ENCODE measurements at places on chromosomes 5 and 9. TPM values are rescaled to one million over a fixed set of nuclear protein-coding genes. Genes with fewer than 3 reads are reported as not detected.

DNA sequence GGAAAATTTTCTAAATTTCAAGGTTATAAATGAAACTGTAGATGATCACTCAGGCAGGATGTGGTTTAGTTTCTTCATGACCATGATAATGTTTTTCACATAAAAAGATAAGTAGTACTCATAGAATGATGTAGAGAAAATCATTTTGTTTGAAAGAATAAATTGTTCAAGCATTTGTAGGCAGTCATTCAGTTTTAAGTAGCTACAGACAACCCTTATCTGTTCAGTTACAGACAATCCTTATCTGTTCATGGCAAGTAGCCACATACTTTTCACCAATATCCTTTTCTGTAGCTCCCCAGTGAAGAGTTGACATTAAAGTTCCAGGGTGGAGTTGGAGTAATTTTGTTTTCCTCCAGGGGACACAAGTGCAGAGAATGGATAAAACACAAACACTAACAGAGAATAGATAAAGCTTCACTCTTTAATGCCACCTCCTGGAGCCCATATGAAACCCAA is 278.1 kb upstream of the TNC start:
- no peak for DNase-seq

DNA sequence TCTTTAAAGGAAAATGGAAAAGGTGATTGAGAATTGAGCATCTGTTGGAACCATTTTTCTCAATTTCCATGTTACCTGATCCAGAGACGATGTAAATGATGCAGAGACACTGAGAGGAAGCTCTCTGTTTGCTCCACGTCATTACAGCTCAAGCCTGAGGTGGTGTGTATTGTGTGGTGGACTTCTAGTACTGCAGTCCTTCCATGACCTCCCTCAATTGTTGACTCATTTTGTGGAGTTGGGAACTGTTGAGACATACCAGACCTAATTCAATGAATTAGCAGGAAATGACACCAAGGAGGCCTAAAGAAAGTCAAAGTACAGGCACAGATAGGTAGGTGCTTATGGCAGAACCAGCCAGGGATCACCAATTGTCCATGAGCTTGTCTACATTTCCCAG is 15.6 kb upstream of the LVRN start:
- no peak for DNase-seq

GRCh38 chr9:96719921-96720320 is 58.0 kb downstream of the ZNF510 start:
- DNase-seq = no peak

GRCh38 chr5:137220523-137220927 is 278.6 kb downstream of the SPOCK1 start:
- DNase-seq = no peak

Gene IL3
- total RNA-seq = not detected

Gene STPG3
- not detected for total RNA-seq
